ENCODE measurements at places on chromosomes 4 and X.

GRCh38 chr4:149706942-149707341, 108.7 kb downstream of the IQCM start:
- no peak for DNase-seq

DNA sequence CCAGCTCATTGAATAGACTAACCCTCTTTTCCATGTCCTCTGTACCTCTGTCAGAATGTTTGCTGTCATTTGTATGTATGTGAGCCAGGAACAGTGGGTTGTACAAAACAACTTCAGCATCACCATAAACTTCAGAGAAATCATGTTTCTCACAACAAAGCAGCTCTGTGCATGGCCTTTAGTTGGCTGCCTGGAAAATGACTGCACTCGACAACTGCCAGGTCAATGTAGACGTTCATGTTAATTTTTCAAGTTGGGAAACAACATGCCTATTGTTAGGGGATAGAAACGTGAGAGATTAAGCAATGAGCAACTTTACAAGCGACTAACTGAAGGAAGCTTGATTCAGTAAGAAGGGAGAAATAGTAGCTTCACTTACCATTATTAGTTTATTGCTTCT, 17.9 kb upstream of the CXCL11 start:
- no peak for DNase-seq

DNA sequence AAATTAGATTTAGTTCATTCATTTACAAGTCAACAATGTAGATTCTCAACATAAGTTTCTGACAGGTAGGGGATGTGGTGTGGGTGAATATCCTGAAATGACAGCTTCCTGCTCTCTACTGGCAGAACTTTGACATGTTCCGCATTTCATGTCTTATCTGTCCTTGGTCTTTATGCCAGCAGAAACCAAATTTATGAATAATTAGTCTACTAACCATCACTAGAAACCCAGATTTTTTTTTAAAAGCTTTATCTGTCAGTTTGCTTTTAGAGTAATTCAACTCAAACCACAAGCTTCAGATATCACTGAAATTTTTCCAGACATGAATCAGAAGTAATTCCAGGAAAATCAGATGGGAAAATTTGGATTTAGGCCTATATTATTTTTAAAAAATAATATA, 17.9 kb downstream of the COQ2 start:
- no peak for DNase-seq

DNA sequence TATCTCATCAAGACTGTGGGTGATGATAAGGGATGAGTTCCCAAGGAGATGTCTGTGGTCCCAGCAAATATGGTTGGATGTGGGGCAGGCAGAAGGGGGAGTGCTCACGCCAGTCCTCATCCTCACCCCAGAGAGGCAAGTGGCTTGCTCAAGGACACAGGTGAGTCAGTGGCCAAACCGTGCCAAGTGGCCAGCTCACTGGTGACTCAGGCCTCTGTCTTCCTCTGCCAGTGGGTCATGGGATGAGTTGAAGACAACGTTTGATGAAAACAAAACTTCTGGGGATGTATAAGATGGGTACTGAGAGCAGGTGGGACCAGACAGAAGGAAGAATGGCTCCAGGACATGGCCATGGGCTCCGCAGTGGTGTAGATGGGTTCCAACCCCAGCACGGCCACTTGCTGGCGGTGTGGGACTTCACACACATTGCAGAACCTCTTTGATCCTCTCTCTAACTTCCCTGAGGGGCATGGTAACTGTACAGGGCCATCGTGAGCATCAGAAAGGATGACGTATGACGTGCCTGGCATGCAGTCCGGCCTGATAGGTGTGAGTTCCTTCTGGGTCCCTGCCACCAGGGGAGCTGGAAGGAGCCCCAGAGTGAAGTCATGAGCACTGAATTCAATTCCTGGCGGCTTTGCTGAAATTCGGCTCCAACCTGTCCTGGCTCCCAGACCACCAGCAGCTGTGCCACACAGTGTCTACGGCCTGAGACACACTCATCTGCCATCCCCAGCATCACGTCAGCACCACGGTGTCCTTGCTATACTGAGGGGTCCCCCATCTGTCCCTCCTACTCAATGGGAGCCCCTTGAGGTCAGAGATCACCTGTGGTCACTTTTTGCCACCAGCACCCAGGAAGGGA, 41.3 kb upstream of the GPR78 start:
- no peak for DNase-seq

DNA sequence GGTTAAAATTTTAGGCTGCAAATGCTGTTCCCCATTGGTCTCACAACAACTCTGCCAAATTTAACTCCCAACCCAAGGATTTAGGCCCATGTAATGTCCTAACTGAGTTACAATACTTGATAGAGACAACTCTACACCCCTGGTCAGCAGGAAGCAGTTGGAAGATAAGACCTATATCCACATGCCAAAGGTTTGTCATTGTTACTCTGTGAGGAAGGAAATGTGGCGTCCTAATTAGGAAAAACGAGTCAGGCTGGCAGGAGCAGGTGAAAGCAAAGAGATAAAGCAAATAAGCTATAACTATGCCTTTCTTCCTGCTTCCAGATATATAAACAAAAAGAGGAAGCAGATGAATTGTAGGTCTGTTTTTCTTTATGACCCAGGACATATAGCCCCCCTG, 69.1 kb downstream of the SPIN4 start:
- no peak for DNase-seq

DNA sequence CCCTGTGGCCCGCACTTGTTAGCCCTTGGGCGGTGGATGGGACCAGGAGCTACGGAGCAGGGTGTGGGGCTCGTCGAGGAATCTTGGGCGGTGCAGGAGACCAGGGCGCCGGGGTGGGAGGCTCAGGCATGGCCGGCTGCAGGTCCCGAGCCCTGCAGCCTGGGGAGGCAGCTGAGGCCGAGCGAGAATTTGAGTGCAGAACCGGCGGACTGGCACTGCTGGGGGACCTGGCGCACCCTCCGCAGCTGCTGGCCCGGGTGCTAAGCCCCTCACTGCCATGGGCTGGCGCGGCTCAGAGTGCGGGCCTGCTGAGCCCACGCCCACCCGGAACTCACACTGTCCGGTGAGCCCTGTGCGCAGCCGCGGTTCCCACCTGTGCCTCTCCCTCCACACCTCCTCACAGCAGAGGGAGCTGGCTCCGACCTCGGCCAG, 73.6 kb upstream of the TLL1 start:
- no peak for DNase-seq

- DNase-seq, result no peak
These were observed 30.1 kb downstream of the NEIL3 start for GRCh38 chr4:177339477-177340374.

- no peak for DNase-seq
These were observed 56.4 kb upstream of the SCML1 start for GRCh38 chrX:17680732-17681413.

GRCh38 chr4:116118221-116118620, 967.2 kb downstream of the TRAM1L1 start:
- DNase-seq, result no peak

DNA sequence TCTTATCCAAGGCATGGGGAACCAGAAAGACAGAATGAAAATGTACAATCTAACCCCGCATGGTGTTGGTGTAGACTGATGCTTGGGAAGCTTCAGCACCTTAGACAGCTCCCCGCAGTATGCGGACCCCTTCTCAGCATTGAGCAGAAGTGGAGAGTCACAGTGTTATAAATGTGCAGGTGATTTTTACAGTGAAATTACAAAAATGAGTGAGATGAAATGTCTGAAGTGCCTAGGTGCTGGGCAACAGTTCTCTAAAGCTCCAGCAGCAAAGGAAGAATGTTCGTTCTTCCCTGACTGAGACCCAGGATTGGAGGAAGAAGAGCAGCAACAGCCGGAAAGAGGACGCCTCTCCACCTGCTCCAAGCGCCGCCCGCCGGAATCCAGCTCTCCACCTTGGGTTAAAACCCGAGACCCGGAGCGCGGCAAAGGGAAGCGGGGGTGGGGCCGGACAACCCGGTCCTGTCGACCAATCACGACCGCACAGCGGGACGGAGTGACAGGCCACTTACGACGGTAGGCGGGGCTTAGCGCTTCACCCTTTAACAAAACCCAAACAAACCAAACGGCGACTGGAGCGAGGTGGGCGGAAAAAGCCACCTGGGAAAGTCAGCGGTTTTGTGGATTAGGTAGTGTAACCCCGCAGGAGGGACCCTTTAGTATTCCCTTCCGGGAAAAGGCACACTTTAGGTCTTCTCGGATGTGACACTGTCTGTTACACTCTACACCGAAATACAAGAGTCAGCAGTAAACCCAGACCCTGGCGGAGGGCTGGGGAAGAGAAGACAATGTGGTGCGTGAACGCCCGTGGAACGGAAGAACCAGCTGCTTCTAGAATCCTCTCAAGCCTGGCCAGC, at the start of gene GLRA3:
TSS of gene GLRA3 (minus strand) at position 403 of the 857 bp plus-strand sequence. CDS start 436 bp downstream, outside the sequence.
- peak; percentile 22 for DNase-seq

DNA sequence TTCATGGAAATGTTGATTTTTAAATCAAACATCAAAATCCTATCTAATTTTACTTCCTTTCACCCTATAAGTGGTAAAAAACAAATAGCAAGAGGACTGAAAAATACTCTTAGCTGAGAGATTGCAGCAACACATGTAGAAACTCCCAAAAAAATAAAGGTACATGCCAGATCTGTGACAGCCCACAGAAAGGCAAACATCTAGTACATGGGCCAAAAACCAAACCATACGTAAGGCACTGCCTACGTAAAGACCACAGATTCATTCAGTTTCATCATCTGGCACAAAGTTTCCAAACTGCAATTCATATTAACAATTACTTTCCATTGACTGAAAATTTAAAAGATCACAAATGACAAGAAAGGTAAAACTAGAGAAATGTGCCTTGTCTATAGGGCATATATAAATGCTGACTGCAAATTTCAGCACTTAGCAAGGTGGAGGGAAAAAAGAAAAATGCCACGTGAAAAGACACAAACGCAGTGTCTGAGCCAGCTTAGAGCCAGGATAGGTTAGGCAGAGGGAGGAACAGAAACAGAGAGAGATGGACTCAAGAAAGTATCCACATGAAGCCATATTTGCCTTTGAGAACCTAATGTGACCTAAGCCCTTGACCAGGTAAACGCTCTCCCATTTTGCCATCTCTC, 88.1 kb downstream of the TSPAN5 start:
- DNase-seq, result no peak

DNA sequence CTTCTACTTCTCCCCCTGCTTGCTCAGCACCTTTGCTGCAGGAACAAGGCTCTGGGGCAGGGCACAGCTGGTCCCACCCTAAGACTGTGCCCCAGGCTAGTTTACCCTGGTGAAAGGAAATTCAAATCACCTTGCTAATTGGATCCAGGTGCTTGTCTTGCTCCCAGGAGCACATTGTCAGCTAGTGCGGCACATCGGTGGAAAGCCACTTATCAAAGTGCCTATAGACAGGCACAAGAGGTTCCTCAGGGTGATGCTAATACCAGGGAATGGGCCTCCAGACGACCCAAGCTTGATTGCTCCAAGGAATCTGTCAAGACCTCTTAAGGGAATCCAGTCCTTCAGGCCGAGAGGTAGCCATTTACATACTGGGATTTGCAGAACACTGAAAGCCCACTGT, 64.5 kb upstream of the PRPS1 start:
- DNase-seq, result no peak

GRCh38 chr4:5747738-5748375, 36.9 kb downstream of the EVC start:
- DNase-seq, result no peak

- DNase-seq, result no peak
These were observed 58.8 kb downstream of the RHOH start for GRCh38 chr4:40255393-40256281.

GRCh38 chr4:98864560-98864959, 64.4 kb downstream of the EIF4E start:
- DNase-seq, result no peak
